ENCODE measurements at places on chromosomes 7 and 10. TPM values are rescaled to one million over a fixed set of nuclear protein-coding genes. Genes with fewer than 3 reads are reported as not detected.

RBP4 gene
- polyA plus RNA-seq, result not detected

UFSP1 gene
- 0.59 TPM for polyA plus RNA-seq

STEAP2 gene
- polyA plus RNA-seq, result not detected

C10orf105 gene
- polyA plus RNA-seq, result 0.11 TPM

AKR1C8 gene
- not detected for polyA plus RNA-seq

CHAT gene
- polyA plus RNA-seq, result not detected

CABCOCO1 gene
- not detected for polyA plus RNA-seq

All from immature natural killer cell (primary cell).